ENCODE measurements at places on chromosomes 3 and 15.

DNA sequence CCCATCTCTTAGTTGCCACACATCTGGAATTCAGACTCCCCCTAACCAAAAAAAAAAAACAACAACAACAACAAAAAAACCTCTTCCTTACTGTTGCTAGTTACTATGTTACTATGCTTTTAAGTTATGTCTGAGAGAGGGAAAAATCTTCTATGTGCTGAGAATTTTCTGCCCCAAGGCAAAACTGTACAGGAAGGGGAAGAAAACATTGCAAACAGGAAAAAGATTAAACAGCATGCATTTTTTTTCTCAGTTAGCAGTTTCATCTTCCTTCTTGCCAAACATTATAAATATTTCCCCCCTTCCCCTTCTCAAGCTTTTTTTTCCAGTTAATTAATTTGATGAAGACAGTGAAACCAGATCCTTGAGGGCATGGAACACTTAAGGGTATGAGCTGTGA, 1.1 kb upstream of the CD200R1 start:
- no peak for DNase-seq

- no peak for DNase-seq
Observed at GRCh38 chr3:46901591-46902187, 24.2 kb downstream of the PTH1R start.

DNA sequence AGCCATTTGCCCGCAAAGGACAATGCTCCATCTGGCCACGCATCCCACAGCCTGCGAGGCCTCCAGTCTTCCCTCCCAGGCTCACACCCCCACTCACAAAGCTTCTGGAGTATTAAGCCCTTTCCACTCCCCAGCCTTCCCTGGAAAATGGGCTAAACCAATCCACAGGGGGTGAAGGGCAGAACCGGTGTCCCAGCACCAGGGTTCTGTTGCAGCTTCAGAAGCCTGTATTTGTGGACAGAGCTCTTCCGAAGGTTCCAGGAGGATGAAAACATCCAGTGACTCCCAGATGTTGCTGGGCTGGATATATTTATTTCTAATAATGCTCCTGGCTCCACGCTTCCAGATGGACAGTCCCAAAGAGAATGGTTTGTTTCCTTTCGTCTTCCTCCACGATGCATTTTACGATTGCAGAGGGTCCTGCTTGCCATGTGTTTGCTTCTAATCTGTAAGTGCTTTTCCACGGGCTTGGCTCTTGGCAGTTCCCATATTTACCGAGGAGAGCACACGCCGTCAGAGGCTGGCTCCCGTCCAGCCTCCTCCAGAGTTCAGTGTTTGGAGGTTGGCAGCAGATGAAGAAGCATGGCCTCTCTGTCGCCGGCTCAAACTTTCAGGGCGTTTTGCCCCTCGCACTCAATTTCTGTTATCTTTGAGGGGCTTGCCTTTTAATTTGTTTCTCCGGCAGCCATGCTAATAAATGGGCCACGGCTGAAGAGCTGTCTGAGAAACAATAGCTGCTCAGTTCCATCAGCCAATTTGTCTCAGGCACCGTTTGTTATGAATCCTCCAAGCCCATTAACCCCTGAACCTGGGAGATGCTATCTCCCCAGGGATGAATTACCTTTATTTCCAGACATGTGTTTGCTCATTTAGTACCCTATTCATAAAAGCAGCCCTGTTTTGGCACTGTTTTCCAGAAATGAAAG, 367.9 kb upstream of the PROK2 start:
- no peak for DNase-seq

GRCh38 chr15:74768771-74769342, 13.0 kb upstream of the CSK start:
- no peak for DNase-seq

- DNase-seq: no peak
Observed at GRCh38 chr3:23474580-23475357, 271.6 kb downstream of the UBE2E2 start.

DNA sequence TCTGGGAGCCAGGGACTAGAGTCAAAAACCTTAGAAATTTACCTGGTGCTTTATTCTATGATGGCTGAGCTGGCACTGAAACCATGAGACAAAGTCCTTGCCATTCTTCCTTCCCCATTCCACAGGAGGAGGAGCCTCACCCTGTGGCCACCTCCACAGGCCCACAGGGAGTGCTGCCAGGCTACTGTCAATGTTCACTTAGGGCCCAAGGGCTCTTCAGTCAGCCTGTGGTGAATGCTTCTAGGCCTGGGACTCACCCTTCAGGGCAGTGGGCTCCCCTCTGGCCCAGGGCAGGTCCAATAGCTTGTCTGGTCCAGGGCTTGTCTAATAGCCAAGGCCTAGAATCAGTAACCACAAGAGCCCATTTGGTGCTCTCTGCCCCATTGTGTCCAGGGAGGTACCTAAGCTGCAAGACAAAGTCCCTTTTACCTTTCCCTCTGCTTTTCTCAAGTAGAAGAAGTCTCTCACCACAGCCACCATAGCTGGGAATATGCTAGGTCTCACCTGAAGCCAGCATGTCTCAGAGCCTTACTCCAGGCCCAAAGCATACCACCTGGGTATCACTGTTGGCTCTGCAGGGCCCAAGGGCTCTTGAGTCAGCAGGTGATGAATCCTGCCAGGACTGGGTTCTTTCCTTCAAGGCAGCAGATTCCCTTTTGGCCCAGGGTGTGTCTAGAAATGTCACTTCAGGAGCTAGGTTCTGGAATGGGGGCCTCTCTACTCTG, 61.8 kb upstream of the CHRNB4 start:
- no peak for DNase-seq

DNA sequence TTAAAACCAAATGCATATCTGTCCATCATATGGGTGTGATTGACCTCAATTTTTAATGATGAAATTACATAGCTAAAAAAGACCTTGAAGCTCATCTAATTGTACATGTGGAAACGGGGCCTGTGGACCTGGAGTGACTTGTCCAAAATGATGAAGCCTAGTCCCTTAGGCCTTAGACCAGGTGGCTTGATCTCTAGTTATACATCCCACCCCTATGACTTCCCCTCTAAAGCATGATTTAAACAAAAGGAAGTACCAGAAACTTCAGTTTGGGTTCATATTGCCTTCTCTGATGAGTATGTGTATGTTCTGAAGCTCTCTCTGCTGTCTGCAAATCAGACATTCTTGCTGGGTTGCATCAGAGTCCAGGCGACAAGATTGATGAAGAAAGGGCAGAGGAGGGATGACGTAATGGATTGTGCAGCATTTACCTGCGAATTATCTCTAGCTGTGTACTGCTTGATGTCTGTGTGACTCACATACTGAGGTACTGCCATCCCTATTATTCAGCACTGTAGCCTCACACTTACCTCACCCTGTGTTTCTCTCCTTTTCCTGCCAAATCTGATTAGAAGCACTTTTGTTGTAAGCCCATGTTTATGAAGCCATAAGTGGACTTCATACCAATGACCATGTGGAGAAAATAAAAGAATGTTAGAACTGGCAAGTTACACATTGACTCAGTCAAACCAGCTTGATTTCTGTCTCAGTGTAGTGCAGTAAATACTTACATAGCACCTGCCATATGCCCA, 111.5 kb downstream of the FILIP1L start:
- no peak for DNase-seq

DNA sequence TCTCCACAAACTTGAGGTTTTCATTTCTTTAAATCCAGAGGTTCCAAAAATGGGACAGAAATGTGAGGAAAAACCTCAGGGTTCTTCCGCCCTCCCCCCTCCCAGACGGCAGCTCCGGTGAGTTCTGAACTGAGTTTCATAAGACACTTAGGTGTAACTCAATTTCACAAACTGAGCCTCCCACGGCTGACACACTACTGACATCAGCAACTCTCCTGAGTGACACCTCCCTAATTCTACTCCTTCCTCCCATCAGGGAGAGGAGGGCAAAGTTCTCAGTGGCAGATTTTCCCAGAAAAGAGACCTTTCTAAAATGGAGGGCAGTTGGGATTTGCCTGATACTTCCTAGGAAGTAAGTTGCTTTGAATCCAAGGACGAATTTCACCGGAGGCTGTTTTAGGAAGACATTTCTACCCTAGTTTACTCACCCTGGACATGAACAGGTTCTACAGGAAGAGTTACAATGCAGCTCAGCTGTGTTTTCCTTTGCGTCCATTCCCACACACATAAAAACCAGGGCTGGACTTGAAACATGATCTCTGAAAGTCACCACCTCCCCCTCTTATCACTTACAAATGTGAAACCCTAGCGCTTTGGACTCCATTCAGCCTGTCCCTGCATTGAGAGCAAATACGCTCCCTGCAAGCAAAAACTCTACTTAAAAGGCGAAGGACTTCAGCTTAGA, 78.1 kb upstream of the LMOD3 start:
- DNase-seq: no peak

GRCh38 chr3:138888560-138888959, 53.8 kb upstream of the PIK3CB start:
- no peak for DNase-seq

DNA sequence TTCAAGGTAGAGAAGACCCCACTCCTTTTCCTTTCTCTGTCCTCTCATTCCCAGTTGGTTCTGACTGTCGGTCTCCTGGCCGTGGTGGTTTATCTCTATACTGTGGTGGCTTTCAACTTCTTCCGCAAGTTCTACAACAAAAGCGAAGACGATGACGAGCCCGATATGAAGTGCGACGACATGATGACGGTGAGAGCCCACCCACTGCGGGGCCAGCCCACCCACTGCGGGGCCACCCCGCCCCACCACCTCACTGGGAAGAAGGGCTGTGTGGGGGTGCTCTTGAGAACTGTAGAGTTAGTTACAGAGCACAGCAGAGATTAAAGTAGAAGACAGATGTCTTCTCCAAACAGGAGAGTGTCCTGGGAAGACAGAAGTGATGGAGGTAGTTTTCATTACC, 110.6 kb upstream of the CHRM5 start:
- no peak for DNase-seq

DNA sequence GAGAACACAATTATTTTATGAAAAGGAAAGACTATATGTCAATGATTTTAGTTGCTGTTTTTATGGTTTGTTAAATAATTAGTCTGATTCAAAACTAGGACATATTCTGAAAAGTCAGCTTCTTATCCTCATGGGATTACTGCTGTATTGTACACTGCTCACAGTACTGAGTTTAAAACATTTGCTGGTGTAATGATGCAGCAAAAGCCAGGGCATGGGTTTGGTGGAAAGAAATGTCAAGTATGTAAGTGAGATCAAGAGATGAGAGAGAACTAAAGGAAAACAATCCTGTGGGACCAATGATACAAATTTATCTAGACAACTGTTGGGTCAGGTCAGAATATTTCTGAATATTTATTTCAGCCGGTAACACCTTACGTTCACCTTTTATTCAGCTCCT, 210.1 kb upstream of the ARHGEF26 start:
- DNase-seq: no peak

DNA sequence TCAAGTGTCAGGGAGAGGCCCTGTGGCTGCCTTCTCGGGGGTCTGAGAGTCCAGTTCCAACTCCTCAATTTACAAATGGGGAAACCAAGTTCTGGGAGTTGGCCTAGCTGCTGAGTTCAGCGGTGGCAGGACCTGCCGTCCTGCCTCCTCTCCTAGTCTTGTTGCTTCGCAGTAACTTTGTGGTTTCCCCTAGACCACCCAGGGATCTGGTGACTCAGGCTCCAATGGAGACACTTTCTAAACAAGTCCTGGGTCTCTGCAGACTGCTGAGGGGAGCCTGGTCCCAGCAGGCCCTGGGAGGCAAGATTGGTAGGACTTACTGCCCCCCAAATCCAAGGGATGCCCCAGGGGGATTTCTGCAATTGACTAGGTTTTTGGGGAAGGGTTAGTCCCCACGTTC, 83.6 kb downstream of the SMAD6 start:
- DNase-seq: no peak

GRCh38 chr3:101998256-101998926, 149.1 kb downstream of the NFKBIZ start:
- DNase-seq: no peak

DNA sequence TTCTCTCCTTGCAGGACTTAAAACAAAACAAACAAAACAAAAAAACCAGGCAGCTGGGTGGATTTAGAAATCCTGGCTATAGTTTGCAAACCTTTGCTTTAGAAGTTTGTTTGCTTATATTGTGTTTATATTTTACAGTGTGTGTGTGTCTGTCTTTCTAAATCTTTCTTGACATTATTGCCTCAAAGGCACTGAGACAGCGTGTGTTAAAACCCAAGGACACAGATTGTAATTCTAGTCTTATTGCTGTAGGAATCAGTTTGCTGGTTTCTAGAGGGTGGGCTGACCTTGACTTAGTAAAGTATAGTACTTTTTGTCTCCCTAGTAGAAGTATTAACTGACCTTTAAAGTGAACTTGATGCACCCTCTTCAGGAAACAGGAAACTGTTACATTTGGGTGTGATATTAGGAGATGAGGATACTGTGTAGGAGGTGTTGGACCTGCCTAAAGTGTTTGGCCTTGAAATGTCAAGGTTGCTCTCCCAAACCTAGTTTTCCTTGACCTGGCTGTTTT, 71.0 kb downstream of the TCF12 start:
- DNase-seq: no peak

DNA sequence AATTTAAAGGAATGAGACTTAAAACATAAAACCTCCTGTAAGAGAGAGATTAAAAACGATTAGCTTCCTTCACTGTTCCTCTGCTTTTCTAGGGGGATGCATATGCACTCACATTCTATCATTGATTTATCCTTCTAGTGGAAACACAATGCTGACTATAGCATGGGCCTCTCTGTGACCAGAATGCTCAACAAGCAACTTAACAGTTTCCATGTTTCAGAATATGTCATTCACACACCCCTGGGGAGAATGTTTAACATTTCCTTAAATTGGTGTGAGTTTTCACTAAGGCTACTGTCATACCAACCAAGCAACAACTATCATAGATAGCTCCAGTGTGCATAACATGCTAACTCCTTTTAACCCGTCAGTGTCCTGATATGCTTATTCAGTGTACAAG, 337.9 kb upstream of the GRM7 start:
- DNase-seq: no peak

DNA sequence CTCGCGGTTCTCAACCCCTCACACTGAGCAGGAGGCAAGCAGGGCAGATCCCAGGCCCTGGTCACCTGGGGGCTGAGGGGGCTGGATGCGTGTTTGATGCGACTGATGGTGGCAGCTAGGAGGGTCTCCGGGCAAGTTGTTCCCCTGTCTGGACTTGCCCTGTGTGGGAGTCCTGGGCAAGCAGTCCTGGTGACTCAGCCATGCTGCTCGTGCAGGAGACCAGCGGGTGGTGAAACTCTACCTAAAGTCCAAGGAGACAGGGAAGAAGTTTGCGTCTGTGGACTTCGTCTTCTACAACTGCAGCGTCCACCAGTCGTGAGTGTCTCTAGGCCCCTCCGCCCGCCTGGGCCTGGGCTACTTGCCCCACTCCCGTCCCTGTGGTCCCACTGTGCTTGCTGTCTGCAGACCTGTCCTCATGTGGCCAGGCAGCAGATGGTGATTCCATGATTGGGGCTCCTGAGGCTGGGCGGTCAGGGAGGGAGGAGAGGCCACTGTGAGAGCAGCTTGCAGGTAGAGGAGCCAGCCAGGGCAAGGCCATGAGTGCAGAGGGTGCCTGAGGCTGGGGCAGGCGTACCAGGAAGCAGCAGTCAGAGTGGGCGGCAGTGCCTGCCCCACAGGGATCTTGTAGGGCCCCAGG, 23.1 kb downstream of the PLXNA1 start:
- DNase-seq: no peak

DNA sequence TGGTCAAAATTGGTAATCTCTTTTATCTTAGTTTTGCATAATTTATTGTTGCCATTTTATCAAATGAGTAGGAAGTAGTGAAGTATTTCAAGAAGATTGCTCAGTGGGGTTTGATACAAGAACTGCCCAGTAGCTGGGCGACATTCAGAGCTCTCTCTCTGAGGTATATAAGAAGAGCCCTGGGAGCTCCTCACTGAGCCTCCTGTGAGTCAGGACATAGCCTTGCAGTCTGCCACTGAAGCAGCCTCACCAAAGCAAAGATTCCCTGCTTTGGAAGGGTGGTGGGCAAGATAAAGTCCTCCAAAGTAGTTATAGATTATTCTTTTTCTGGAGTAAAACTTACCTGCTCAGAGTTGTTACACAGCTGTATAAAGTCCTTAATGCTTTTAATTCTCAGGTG, 26.1 kb downstream of the SKIL start:
- no peak for DNase-seq

Data from stimulated activated CD8-positive, alpha-beta memory T cell treated with anti-CD3 and anti-CD28 coated beads, Interleukin-4, amount 100 ng/mL, for 1 hour (primary cell).